ENCODE measurements at places on chromosomes 6 and 20.

- no peak for DNase-seq
Measured at GRCh38 chr6:116307001-116307400, 27.3 kb upstream of the TSPYL1 start.

DNA sequence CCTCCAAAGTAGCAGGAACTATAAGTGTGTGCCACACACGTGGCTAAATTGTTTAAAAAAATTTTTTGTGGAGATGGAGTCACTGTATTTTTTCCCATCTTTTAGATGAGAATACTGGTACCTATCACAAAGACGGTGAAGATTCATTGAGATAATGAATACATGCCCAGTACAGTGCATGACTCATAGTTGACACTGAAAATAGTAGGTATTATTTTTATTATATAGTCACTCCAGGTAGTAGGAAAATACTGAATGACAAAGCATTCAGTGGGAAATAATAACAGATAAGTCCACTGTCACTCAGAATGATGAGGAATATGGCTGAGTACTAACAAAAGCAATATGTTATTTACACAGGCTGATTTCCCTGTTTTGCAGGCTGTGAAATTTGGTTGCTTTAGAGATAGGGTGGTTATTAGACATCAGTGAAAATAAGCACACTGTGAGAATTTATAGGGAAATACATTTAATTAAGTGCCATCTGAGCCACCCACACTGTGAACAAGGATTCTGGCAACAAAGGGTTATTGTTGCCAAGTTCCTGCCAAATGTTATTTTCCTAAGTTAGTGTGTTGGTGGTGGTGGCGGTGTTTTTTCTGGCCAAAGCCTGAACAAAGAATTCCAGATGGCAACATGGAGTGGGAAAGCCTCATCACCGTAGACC, 129.8 kb upstream of the FOXQ1 start:
- no peak for DNase-seq

DNA sequence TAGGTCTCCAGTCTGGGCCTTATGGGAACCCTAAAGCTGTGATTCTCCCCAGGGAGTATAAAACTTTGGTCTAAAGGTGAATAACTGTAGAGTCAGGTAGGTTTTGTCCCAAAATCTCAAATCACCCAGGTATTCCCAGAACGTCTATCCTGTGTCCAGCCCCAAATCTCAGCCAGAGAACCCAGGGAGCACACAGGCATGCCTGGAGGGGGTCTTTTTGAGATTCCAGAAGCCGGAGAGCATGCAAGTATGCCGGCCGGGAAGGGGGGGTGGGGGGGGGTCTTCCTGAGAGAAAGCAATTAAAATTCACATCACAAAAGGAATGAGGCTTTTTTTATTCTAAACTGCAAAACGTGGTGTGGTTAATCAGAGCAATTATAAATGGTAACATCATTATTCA, 210.0 kb downstream of the PTPRT start:
- no peak for DNase-seq

DNA sequence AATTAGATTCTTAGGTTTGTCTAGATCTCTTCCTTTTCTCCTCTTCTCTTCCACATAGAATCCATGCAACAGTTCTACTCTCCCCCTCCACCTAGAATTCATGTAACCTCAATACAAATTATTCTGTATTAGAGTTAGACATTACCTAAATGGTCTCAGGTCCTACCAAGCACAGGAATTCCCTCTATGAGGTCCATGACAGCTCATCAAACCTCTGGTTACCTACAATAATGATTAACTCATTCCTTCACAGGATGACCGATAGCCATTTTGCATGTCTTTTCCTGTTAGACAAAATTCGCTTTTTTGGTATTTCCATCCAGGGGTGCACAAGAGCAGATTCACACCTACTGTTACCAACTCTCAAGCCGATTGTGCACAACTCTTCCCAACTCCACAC, 27.4 kb upstream of the BMP2 start:
- no peak for DNase-seq

DNA sequence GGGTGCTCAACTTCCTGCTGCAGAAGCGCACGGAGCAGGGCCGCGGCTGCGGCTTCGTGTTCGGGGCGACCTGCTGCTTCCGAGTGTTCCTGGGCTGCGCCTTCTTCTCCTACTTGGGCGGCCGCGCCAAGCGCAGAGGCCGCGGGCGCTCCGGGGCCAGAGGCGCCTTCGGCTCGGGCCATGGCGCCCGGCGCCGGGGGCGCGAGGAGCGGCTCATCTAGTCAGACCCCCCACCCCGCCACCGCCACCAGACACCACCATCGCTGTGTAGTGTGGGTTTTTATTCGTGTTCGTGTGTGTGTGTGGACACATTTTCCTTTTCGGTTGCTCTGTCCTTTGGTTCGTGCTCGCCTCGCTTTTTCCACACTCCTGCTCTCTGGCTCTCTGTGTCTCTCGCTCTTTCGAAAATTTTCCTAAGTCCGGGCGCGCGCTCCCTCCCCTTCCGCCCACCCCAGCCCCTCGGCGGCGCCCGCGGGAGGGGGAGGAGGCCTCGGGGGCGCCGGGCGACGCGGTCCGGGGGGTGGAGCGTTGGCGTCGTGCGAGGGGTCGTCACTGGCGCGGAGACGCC, 38.1 kb downstream of the GNAS start:
- DNase-seq: peak; percentile 53
